B cell (primary cell): ENCODE measurements at places on chromosomes 4 and X.

GRCh38 chr4:2042204-2042946, 16.8 kb upstream of the NAT8L start:
- DNase-seq, result peak; percentile 51

- no peak for DNase-seq
Observed at GRCh38 chrX:31093639-31093975, 21.8 kb upstream of the FTHL17 start.

- DNase-seq, result no peak
Observed at GRCh38 chr4:186202490-186203140, 11.2 kb downstream of the CYP4V2 start.

DNA sequence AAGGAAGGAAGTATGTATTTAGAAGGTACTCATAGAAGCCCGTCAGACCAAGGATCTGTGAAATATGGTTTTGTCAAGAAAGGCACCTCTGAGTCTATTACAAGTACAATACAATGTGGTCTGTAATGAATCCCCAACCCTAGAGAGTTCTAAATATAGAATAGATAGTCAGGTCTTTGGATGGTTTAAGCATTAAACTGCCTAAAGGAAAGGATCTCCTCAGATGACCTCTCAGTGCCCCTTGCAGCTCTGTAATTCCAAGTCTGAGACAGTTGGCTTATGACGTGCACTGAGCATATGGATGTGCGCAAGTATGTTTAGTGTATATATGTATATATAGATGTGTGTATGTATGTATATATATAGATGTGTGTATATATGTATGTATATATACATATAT, 62.0 kb downstream of the CCSER1 start:
- DNase-seq, result no peak

DNA sequence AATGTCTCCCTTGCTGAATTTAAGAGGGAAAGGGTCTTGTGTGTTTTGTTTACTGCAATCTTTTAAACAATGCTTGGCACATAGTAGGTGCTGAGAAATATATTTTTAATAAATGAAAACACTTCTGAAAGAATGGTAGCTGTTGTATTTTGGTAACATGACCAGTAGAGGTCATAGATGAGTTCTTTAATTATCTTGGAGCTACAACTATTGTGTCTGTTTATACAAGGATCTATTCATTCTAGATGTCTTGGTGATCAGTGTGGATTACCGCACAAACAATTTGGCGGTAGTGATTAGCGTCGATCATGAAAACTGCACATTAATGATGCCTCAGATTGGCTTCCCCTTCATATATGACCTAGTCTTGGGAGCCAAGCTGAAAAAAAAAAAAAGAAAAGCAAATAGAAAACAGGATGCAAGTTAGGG, 21.4 kb upstream of the SCRG1 start:
- peak; percentile 19 for DNase-seq

DNA sequence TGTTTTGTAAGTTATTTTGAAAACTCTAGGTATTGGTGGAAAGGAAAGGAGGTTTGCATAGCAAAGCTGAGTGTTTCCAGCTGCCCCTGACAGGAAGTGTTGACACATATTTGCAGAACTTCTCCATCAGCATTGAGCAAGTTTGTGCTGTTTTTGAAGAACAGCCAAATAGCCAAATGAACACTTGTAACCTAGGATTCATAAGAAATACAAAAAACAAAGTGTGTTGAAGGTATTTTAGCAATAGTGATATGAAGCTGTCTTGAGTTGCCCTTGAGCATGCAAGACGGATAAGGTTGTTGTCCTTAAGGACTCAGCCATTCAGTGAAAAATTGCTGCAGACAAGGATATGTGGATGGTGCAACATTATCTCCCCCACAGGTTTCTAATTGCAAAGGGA, 68.3 kb upstream of the PGM2 start:
- peak; percentile 21 for DNase-seq

DNA sequence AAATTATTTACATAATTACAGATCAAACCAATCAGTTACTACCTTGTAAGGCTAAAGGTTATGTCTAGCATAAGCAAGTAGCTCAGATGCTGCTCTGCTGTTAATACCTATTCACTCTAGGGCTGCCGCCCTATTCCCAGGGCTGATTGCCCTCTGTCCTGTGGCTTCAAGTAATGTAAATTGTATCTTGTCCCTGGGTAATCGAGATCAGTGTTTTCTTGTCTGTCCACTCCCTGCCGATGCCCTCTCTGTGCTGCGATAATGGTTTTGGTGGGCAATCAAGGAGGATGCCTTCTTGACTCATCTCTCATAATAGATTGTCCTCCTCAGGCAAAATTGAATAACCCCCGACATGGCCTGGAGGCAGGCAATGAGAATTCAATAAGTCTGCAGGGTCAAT, 641.0 kb upstream of the PITX2 start:
- DNase-seq, result no peak

DNA sequence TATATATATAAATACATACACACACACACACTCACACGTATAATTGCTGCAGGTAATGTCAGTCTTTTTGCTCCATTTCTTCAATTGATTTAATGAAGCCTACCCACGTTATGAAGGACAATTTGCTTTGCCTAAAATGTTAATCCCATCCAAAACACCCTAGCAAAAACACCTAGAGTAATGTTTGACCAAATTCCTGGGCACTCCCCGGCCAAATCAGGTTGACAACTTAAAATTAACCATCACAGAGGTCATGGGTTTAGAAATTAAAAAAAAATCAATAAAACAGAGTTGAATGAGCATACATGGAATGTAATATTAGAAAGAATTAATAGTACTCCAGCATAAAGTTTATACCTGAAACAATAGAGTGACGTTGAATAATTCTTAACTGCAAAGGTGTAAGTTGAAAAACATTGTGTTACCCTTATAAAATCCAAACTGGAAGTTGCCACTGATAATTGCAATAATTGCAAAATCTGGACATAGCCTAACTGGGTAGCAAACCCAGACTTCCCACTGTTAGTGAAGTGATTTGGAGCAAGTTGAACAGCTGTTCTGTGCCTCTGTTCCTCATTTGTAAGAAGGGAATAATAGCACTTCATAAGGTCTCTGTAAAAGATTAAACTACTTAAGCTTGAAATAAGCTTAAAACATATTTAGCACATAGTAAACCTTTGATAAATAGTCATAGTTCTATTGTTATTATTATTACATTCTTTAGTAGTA, 2120.5 kb downstream of the PCDH7 start:
- no peak for DNase-seq

- no peak for DNase-seq
Observed at GRCh38 chr4:102247041-102247440, 98.2 kb downstream of the SLC39A8 start.

- no peak for DNase-seq
Observed at GRCh38 chrX:77949840-77950239, 19.6 kb downstream of the PGAM4 start.

GRCh38 chr4:182400081-182400480, 156.9 kb downstream of the TENM3 start:
- no peak for DNase-seq

- DNase-seq, result no peak
Observed at GRCh38 chr4:83503974-83504373, 19.1 kb upstream of the ABRAXAS1 start.

GRCh38 chr4:24251589-24251988, 332.8 kb downstream of the DHX15 start:
- no peak for DNase-seq

GRCh38 chrX:40104630-40104984, 6.8 kb upstream of the BCOR start:
- DNase-seq, result peak; percentile 68

GRCh38 chrX:134600714-134601113, 57.6 kb downstream of the PLAC1 start:
- DNase-seq, result no peak

DNA sequence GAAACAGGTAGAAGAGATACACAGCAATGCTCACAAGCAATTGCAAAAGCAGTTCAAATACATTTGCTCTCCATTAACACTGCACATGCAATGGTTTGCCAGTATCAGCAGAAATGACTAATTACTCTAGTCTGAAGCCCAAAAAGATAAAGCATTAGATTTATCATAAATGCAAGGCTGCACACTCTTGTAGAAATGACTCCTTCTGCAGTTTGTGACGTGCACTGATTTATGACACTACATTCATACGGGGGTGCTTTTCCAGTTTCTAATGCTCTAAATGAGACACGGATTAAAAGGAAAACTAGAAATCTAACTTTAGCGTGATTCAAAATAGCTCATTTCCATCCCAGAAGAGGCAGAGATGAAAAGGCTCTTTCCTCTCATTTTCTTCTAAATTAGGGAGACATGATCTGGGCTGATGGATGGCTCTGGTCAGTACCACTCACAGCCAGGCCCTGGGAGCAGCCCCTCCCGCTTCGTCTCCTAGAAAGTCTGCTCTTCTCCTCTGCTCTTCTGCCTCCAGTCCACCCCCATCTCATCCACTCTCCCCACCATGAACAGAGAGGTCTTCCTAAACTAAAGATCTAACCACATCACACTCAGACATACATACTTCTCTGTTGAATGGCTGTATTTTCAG, 33.2 kb downstream of the PPP2R2C start:
- no peak for DNase-seq

DNA sequence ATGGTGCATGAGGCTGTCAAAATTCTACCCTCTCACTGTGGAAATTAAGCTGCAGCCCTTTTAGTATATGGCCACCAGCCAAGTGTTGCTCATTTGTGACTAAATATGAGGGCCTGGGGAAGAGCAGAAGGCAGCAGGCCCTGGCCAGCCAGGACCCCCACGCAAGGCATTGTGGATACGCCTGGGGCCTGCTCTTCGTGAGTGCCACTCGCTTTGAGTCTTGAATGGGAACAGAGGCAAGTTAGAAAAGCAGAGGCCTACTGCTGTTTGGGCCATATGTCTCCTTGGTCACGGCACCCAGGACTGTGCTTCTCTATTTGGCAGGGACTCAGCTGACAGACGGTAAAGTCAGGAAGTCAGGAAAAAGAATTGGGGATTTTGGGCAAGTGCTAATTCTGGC, 10.9 kb downstream of the RTL5 start:
- no peak for DNase-seq

GRCh38 chrX:44580466-44580865, 37.8 kb upstream of the FUNDC1 start:
- no peak for DNase-seq
